ENCODE measurements at places on chromosomes 2 and 18. TPM values are rescaled to one million over a fixed set of nuclear protein-coding genes. Genes with fewer than 3 reads are reported as not detected.

- peaks cover 8% of the 10 kb centered on the region for H3K4me1 ChIP-seq
- no peak overlapping the region for H3K27ac ChIP-seq
- no peak for DNase-seq
- no peak overlapping the region for H3K4me3 ChIP-seq
- no peaks in the 10 kb centered on the region for H3K36me3 ChIP-seq
- no peaks in the 10 kb centered on the region for H3K27me3 ChIP-seq
Observed at GRCh38 chr2:187500585-187501359, 52.7 kb upstream of the CALCRL start.

The CCNT2 gene
- total RNA-seq, result 24.7 TPM

DNA sequence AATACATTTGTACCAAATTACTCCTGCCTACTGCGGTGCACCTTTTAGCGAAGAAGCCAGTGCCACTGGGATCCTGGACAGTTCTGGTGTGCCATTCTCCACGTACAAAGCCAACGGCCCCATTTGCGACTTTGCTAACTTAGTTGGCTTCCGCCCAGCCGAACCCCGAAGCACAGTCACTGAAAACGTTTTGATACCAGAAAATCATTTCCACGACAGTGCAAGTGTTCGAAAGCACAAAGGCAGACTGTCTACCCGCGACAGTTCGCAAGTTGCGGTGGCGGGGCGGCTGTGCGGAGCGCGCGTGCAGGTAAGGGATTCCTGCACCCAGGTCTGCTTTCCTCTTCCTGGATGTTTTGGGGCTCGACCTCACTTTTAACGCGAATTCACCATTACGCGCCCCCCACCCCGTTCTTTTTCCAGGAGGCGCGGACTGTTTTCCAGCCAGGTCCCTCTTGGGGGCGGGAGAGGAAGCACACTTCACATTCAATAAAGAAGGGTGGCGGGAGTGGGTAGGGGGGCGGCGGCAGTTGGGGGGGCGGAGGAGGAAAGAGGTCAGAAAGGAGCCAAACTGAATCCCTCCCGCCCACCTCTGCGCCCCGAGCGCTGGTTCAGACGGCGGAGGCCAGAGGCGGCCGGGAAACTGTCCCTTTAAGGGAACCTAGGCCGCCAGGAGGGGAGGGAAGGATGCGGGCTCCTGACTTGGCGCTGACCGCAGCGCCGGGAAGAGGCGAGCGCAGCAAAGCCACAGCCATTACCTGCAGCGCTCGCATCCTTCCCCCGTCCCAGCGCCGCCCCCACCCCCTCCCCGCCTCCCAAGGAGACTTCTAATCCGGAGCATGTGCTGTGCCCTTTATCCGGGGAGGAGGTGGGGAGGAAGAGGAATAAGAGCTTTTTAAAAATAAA lies 107.4 kb upstream of the KCTD1 start:
- peak; percentile 46 for DNase-seq
- peak overlapping the region; percentile 91 for H3K4me3 ChIP-seq
- no peaks in the 10 kb centered on the region for H3K4me1 ChIP-seq
- H3K36me3 ChIP-seq, result no peaks in the 10 kb centered on the region

- H3K4me1 ChIP-seq, result peaks cover 8% of the 10 kb centered on the region
- H3K27me3 ChIP-seq, result peaks cover 38% of the 10 kb centered on the region
- H3K36me3 ChIP-seq, result no peaks in the 10 kb centered on the region
- peak within 1 kb of the TSS; percentile 38 for H3K4me3 ChIP-seq
Observed at GRCh38 chr18:500632-501405, at the start of gene COLEC12. TSS of gene COLEC12 (minus strand) at chr18:500701. CDS start at chr18:500514, 187 bp downstream.

- H3K27me3 ChIP-seq, result no peaks in the 10 kb centered on the region
- H3K36me3 ChIP-seq, result no peaks in the 10 kb centered on the region
- H3K27ac ChIP-seq, result no peak overlapping the region
- peaks cover 3% of the 10 kb centered on the region for H3K4me1 ChIP-seq
- H3K4me3 ChIP-seq, result no peak overlapping the region
Observed at GRCh38 chr2:381941-382727, 94.2 kb upstream of the ALKAL2 start.

DNA sequence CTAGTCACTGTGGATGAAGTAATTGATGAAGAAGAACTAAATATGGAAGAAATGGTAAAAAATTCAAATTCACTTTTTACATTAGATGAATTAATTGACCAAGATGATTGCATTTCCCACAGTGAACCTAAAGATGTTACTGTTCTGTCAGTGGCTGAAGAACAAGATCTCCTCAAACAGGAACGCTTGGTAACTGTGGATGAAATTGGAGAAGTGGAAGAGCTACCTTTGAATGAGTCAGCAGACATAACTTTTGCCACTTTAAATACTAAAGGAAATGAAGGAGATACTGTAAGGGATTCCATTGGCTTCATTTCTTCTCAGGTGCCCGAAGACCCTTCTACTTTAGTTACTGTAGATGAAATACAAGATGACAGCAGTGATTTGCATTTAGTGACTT lies 26.6 kb upstream of the DYSF start:
- no peaks in the 10 kb centered on the region for H3K27me3 ChIP-seq
- H3K27ac ChIP-seq, result no peak overlapping the region
- H3K4me1 ChIP-seq, result no peaks in the 10 kb centered on the region
- no peak overlapping the region for H3K4me3 ChIP-seq

- H3K27me3 ChIP-seq, result no peaks in the 10 kb centered on the region
- no peaks in the 10 kb centered on the region for H3K4me1 ChIP-seq
- H3K4me3 ChIP-seq, result no peak overlapping the region
- H3K36me3 ChIP-seq, result no peaks in the 10 kb centered on the region
Observed at GRCh38 chr18:67428805-67429204, 87.7 kb downstream of the DSEL start.

- no peak overlapping the region for H3K4me3 ChIP-seq
- no peak for DNase-seq
- no peaks in the 10 kb centered on the region for H3K27me3 ChIP-seq
- no peaks in the 10 kb centered on the region for H3K4me1 ChIP-seq
Observed at GRCh38 chr2:148303161-148303560, 282.3 kb downstream of the MBD5 start.

DNA sequence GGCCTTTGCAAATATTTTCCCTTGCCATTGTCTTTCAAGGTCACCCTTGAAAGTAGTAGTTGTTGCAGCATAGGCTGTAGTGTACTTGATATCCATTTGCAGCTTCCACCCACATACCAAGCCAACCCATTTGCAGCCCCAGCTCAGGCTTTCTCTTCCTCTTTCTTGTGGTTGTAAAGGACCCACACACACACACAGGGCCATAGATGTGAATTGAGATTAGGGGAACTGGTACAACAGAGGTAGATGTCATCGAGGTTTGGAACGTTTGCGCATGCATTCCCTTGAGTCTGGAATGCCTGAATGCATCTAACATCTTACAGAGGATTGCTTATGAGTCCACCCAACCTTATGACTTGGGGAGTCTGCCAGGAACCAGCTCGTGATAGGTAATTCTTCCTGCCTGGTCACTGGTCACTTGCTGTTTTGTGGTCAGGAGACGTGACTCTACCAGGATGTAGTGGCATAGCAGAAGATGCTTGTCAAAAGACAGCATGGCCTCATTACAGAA lies 91.9 kb downstream of the MRPS9 start:
- H3K27me3 ChIP-seq, result no peaks in the 10 kb centered on the region
- H3K27ac ChIP-seq, result no peak overlapping the region
- no peak overlapping the region for H3K4me3 ChIP-seq
- H3K36me3 ChIP-seq, result no peaks in the 10 kb centered on the region
- H3K4me1 ChIP-seq, result no peaks in the 10 kb centered on the region
- no peak for DNase-seq

The DLX2 gene
- not detected for total RNA-seq

GRCh38 chr18:45198526-45198925 lies 416.8 kb upstream of the SLC14A2 start:
- H3K4me1 ChIP-seq, result no peaks in the 10 kb centered on the region
- no peak for DNase-seq
- no peak overlapping the region for H3K4me3 ChIP-seq
- H3K36me3 ChIP-seq, result no peaks in the 10 kb centered on the region
- H3K27ac ChIP-seq, result no peak overlapping the region

GRCh38 chr18:61132031-61132430 lies 201.2 kb upstream of the CDH20 start:
- no peaks in the 10 kb centered on the region for H3K4me1 ChIP-seq
- H3K4me3 ChIP-seq, result no peak overlapping the region
- no peaks in the 10 kb centered on the region for H3K36me3 ChIP-seq
- H3K27me3 ChIP-seq, result no peaks in the 10 kb centered on the region

- no peak for DNase-seq
- no peaks in the 10 kb centered on the region for H3K27me3 ChIP-seq
- H3K4me3 ChIP-seq, result no peak overlapping the region
Observed at GRCh38 chr2:225008179-225008856, 34.0 kb downstream of the DOCK10 start.

The ALPI gene
- total RNA-seq, result 35.8 TPM

GRCh38 chr2:199315299-199316179 lies 142.2 kb downstream of the SATB2 start:
- no peak overlapping the region for H3K27ac ChIP-seq
- H3K36me3 ChIP-seq, result no peaks in the 10 kb centered on the region
- no peaks in the 10 kb centered on the region for H3K27me3 ChIP-seq

The SIX3 gene
- total RNA-seq, result not detected

DNA sequence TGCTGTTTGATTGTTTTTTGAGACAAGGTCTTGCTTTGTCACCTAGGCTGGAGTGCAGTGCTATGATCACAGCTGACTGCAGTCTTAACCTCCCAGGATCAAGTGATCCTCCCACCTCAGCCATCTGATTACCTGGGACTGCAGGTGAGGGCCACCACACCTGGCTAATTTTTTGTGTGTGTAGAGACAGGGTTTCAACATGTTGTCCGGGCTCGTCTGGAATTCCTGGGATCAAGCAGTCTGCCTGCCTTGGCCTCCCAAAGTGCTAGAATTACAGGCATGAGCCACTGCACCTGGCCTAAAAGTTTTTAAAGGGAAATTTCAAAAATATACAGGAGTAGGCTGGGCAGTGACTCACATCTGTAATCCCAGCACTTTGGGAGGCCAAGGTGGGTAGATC lies 22.4 kb downstream of the CARF start:
- no peaks in the 10 kb centered on the region for H3K4me1 ChIP-seq
- no peaks in the 10 kb centered on the region for H3K27me3 ChIP-seq
- no peak overlapping the region for H3K27ac ChIP-seq
- DNase-seq, result no peak
- H3K4me3 ChIP-seq, result no peak overlapping the region
- no peaks in the 10 kb centered on the region for H3K36me3 ChIP-seq

GRCh38 chr18:60471652-60472051 lies 99.1 kb upstream of the MC4R start:
- H3K27me3 ChIP-seq, result no peaks in the 10 kb centered on the region
- DNase-seq, result no peak
- H3K4me3 ChIP-seq, result no peak overlapping the region
- H3K36me3 ChIP-seq, result no peaks in the 10 kb centered on the region

GRCh38 chr2:135913727-135914365 lies 37.6 kb upstream of the MCM6 start:
- DNase-seq, result no peak
- H3K36me3 ChIP-seq, result no peaks in the 10 kb centered on the region
- no peak overlapping the region for H3K4me3 ChIP-seq
- no peak overlapping the region for H3K27ac ChIP-seq
- H3K4me1 ChIP-seq, result peaks cover 3% of the 10 kb centered on the region

The CD8B2 gene
- total RNA-seq, result not detected

DNA sequence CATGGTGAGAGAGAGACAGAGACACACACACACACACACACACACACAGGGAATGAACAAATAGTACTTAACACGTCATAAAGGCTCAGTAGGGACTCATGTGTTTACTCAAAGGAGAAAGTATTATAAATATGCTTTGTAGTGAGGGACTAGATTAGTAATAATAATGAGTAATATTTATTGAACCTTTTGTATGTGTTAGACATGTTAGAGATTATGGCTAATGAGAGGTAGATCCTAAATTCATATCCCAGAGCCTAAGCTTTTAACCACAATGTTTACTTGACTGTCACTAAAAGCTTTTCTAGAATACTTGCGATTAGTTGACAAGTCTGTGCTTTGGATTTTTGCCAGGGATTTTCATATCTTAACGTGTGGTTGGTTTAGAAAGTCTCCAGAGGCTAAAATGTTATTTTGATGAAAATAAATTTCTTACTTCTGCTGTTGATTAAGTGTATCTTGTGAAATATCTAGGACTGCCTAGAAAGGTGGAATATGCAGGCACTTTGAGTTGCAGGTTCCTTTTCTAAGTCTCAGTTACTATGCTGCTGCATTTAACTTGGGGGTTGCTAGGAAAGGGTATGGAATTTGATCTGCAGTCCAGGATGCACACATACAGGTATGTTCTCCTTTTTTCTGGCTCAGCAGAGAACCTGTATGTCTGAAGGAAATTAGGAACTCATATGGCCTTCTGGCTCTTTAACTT lies 64.5 kb downstream of the UBR3 start:
- H3K36me3 ChIP-seq, result no peaks in the 10 kb centered on the region
- DNase-seq, result no peak
- no peaks in the 10 kb centered on the region for H3K27me3 ChIP-seq
- H3K4me1 ChIP-seq, result no peaks in the 10 kb centered on the region

DNA sequence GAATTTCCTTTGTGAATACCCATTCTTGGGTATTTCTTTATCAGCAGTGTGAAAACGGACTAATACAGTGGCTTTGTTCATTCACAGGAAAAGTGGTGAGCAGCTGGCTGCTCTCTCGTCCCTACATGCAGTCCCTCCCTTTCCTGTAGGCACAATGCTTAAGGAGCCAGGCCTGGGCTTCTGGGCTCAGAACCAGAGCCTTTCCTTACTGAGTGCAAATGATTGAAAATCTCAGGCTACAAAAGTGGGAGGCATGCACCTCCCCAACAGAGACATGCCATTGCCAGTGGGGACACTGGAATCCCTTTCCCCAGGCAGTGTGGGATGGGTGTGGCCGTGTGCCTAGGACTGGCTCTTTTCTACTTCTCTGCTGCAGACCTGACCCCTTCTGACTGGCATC lies 61.3 kb downstream of the MCFD2 start:
- peak overlapping the region; percentile 83 for H3K27ac ChIP-seq
- no peak overlapping the region for H3K4me3 ChIP-seq
- no peaks in the 10 kb centered on the region for H3K36me3 ChIP-seq

The GFPT1 gene
- 65.0 TPM for total RNA-seq

The TET3 gene
- total RNA-seq, result 22.1 TPM

The CCBE1 gene
- 7.5 TPM for total RNA-seq

- H3K4me3 ChIP-seq, result no peak overlapping the region
- no peaks in the 10 kb centered on the region for H3K4me1 ChIP-seq
Observed at GRCh38 chr2:177430411-177430810, 37.8 kb downstream of the AGPS start.

GRCh38 chr2:111884592-111884964 lies 585 bp upstream of the ANAPC1 start:
- H3K27me3 ChIP-seq, result no peaks in the 10 kb centered on the region
- no peaks in the 10 kb centered on the region for H3K4me1 ChIP-seq
- H3K4me3 ChIP-seq, result peak overlapping the region; percentile 100
- H3K36me3 ChIP-seq, result no peaks in the 10 kb centered on the region
- peak overlapping the region; percentile 92 for H3K27ac ChIP-seq

The OR6B2 gene
- total RNA-seq, result not detected

DNA sequence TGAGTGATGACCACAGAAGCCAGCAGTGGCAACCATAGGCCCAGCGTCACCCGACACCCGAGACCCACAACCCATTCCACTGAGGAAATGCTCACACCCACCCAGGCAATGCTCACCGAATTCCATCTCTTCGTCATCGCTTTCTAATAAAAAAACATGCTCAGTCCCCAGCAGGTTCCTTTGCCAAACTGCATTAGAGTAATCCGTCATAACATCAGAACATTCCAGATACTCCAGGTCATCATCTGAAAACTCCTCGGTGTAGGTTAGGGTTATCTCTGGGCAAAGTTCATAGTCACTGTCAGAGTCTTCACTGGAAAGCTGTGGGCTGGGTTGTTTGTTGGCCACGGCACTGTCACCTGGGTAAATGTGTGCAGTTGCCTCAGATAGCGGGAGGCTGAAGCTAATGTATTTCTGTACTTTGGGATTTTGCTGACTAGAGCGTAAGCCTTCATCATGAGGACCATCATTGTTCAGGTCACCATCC lies 49.3 kb downstream of the ALPK2 start:
- H3K27ac ChIP-seq, result no peak overlapping the region
- H3K27me3 ChIP-seq, result peaks cover 5% of the 10 kb centered on the region

Data from transverse colon (tissue), 4 donors.